Gastroesophageal sphincter (tissue), 4 donors: ENCODE measurements at places on chromosomes 6 and 20. TPM values are rescaled to one million over a fixed set of nuclear protein-coding genes. Genes with fewer than 3 reads are reported as not detected.
A peak's percentile ranks its signal among the peaks of the same experiment; 100 is the strongest.

DNA sequence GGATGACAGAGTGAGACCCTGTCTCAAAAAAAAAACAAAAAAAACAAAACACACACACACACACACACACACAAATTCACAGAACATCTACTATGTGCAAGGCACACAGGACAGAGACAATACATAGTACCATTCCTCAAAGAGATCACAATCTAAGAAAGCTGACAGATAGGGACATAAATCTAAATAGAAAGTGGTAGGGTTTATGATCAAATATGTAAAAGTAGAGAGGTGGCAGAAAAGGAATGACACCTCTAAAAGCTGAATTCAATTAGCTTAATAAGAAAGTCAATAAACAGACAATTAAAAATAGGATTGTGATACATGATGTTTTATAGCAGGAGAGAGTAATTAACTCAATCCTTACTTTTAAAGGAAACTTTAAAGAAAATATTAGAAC lies 41.5 kb downstream of the USP45 start:
- ATAC-seq: no peak

LY86 gene
- total RNA-seq: 3.9 TPM

CCN5 gene
- 359 TPM for total RNA-seq

- no peak for ATAC-seq
These were observed 27.6 kb downstream of the ZNF311 start for GRCh38 chr6:28977341-28978132.

GNAS-AS1 gene
- 0.19 TPM for total RNA-seq

JPH2 gene
- total RNA-seq: 442 TPM

- ATAC-seq: no peak
These were observed 558.5 kb downstream of the CD83 start for GRCh38 chr6:14676064-14676463.

LST1 gene
- 7.7 TPM for total RNA-seq

DNA sequence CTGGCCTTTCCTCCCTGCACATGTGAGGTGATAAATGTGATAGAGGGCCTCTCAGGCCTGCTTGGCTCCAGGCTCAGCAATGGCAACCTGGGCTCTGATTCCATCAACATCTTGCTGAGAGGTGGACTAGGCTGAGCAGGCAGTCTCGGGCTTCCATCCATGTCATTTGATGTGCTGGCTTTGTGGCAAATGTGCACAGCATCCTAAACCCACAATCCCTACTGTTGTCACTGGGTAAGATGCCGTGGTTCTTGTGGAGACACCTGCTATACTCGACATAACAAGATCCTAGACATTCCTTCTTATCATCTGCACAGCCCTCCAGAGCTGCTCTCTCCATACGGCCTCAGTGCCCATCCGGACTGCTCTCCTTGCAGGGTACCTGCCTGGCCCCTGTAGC lies 2.8 kb upstream of the ZCCHC3 start:
- no peak for ATAC-seq

DNA sequence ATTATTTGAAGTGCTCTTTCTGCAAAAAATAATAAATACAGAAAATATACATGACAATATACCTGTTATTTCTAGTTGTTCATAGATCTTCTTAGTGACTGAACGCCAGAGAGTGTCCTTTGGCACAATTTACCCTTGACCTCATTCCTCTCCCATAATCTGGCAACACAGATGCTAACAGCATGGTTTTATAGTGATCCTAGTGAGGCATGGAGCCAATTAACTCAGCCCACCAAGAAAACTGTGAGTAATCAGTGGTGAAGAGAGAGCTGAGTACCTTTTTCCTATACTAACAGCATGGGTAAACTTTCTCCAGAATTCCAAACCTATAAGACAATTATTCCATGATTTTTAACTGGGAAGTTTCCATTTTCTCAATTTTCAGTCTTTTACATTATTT lies 61.0 kb downstream of the VGLL2 start:
- no peak for ATAC-seq

DNA sequence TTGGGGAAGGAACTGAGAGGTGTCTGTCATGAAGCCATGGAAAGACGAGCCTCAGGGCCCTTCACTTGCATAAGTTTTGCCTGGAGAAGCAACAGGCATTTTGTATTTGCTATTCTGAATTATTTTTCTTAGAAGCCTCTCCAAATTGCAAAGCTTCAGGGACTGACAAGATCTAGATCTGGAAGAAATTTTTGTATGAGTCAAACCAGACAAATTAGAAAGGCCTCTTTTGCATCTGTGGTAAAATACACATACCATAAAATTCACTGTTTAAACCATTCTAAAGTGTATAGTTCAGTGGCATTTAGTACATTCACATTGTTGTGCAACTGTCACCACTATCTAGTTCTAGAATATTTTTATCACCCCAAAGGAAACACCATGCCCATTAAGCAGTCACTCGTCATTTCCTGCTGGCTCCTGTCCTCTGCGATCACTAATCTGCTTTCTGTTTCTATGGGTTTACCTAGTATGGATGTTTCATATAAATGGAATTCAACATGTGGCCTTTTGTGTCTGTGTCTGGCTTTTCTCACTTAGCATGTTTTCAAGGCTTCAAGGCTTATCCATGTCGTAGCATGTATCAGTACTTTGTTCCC lies 269.1 kb downstream of the PHF3 start:
- ATAC-seq: no peak

FYN gene
- total RNA-seq: 72.9 TPM

DNA sequence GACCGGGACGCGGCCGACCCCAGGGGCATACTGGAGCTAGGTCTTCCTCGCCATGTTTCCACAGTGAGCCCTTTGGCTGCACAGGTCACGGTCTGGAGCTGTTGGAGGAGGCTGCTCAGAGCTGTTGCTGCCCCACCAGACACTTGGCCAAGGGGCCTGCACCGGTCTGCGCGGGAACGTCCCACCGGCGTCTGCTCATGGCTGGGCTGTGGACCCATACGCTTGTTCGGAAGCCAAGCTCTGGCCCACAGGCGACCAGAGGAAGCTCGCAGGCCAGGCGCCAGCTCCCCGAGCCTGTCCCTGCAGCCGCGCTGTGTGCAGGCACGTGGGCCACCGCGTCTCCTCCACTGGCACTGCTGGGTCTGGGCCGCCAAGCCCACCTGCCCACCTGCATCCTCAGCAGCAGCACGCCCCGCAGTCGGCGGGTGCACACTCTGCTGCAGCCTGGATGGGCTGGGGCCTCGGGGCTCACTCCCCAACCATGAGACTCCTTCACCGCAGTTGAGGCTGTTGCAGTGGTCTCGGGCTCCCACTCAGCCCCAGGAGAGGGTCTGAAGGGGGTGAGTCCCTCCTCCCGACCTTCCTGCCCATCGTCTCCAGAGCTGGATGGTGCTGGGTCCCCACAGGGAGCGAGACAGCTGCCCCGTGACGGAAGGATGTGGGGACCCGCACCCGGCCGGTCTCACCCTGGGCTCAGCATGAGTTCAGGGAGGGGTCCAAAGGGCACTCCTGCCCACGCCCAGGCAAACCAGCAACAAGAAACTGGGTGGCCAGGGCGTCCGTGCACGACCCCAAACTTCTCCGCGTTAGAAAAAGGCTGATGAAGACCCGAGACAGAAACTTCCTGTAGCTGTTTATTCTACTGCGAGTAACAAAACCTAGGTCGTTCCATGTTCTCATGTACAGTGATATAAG lies 15.5 kb upstream of the TCFL5 start:
- peak; percentile 89 for ATAC-seq

- ATAC-seq: no peak
These were observed 33.7 kb downstream of the PAX1 start for GRCh38 chr20:21739161-21739560.

- ATAC-seq: no peak
These were observed 156.3 kb downstream of the CARMIL1 start for GRCh38 chr6:25435416-25435985.
